ENCODE measurements at places on chromosomes 12 and 14. TPM values are rescaled to one million over a fixed set of nuclear protein-coding genes. Genes with fewer than 3 reads are reported as not detected.

Gene AQP6
- not detected for total RNA-seq

Gene TAS2R7
- total RNA-seq, result not detected

Gene PPFIA2
- total RNA-seq, result 0.57 TPM

Gene PLEKHG7
- total RNA-seq, result not detected

DNA sequence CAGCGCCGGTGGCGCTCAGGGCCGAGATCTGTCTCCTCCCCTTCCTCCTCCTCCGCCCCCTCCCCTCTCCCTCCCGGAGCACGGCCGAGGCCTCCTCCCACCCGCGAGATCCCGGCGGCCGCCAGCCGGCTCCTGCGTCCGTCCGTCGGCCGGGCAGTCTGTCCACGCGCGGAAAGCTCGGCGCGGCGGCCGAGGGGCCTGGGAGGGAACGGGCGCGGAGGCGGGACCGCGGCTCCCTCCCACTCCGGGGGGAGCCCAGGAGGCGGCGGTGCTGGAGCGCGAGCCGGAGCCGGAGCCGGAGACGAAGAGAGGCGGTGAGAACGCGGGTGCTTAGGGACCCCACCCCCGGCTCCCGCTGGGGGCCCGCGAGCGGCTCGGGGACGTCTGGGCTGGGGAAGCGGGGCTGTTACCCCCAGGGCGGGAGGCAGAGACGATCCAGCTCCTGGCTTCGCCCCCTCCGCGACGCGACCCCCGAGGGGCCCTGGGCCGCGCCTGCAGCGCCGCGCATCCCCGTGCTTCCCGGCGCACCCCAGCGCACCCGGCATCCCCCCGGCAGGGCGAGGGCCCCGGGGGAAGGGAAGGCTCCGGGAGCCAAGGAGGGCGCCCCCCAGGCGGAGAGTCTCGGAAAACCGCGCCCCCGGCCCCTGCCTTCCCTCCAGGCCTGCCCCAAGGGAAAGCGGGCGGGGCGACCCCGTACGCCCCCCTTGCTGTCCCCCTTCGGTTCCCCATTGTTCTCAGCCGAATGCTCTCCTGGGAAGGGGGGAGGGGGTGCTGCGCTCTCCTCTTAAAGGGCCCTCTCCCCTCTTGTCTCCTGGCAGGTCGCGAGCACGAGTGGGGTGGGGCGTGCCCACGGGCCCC, at the start of gene DTX1:
DTX1 (plus strand) TSS at position 100 of the 858 bp plus-strand sequence. CDS start 1,463 bp downstream, outside the sequence.
- DNase-seq, result no peak

- no peak for DNase-seq
These were observed 1.2 kb downstream of the KRT3 start for GRCh38 chr12:52794479-52795331.

DNA sequence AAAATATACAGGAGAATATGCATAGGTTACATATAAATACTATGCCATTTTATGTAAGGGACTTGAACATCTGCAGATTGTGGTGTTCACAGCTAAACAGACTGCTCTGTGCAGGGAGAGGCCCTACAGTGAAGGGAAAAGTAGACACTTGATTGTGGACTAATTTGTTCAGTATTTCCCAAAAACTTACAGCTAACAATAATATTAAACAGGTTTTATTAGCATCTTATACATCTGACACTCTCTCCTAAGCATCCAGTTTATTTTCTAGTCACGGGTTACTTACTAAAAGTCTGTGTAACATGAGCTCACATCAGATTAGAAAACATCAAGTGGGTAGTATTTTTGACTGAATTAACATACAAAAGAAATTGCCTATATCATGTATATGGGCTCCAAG, 53.3 kb upstream of the OR5AU1 start:
- no peak for DNase-seq

DNA sequence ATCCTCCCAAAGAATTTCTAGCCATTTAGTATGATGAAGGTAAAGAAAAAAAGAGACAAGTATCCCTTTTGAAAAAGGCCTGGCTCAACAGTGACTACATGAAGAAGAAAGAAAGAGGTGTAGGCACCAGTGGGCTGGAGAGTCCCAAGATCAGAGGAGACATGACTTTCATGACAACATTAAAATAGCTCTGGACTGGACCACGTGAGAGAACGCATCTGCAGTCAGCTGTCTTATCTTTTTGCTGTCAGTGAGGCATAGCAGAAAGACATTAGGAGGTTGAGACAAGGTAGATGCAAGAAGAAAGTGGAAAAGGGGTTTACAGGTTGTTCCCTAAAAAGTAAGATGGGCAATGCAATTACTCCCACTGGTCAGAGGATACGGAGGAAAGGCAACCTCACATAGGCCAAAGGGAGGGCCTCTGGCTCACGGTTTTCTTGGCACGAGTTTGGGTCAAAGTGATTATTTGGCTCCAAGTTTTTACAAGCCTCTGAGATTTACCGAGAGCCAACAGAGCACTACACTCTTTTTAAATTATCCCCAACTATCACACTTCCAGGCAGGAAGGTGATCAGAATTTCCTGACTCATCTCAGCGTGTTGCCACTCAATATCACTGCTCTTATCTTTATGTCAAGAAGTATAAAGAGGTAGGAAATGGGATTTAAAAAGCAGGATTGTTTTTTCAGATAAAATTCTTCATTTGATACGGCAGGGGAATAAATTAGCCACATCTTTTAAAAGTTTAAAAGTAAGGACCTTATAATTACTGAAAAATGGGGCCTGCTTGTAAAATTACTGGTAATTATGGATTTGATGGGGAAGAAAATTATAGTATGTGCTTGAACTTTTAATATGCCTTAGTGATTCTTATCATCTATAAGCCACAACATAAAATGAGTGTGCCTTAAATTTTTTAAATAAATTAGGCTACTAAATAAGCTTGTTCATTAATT, 29.2 kb downstream of the TMTC1 start:
- DNase-seq, result no peak

GRCh38 chr14:91417120-91417982, at the start of gene CCDC88C:
CCDC88C (minus strand) TSS chr14:91417820; CDS start chr14:91417690, 130 bp downstream.
- peak; percentile 85 for DNase-seq

DNA sequence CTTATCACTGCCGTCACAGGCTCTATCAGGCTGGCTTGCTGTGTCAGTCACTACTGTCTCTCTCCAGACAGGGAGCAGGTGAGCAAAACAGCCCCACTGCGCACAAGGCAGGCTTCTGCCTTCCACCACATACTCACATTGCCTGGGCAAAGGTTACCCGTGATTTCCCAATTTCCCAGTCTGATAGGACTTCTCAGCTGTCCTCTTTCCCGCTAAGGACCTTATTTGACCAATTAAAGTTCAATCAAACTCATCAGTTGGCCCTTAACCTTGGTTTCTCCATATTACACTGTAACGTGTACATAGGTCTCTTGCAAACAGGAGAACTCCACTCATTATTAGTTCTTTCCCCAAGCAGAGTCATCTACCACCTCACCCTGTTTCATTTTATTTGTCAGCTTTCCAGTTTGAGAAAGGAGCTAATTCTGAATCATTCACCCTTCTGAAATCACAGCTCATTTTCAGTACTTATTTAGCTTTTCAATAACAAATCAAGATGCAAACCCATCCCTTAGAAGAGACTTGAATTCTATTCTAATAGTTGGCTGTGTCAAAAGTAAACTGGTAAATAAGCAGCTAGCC, 170.8 kb downstream of the ESR2 start:
- no peak for DNase-seq

- no peak for DNase-seq
These were observed 6.7 kb downstream of the TAS2R43 start for GRCh38 chr12:11085419-11085818.

- DNase-seq, result no peak
These were observed 155.8 kb downstream of the NTF3 start for GRCh38 chr12:5587711-5588121.

DNA sequence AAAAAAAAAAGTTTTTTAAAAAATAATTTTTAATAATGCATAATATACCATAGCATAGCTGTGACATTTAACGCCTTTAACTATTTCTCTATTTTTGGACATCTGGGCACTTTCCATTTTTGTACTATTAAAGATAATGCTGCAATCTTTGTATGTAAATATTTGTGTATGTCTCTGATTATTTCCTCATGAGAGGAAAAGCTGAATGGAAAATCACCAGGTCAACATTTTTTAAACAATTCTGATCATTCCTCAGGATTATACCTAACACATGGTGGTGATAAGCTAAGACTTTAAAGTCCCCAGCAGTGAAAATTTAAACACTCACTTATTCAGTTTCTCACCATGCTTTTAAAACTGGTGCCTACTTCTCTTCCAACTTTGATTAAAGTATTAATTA, 31.3 kb upstream of the NR1H4 start:
- no peak for DNase-seq

DNA sequence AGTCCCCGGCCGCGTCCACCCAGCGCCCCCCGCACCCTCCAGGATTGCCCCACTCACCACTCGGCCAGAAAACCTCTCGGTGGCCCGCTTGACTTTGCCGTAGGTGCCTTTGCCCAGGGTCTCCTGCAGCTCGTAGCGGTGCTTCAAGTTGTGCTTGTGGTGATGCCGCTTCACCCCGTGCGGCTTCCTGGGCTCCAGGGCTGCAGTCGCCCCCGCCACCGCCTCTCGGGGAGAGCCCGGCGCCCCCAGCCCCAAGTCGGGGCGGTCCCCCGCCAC, 459 bp downstream of the NUAK1 start:
- no peak for DNase-seq

Measured in cardiac septum (tissue), 1 donor.